ENCODE measurements at places on chromosomes 12 and 14.

DNA sequence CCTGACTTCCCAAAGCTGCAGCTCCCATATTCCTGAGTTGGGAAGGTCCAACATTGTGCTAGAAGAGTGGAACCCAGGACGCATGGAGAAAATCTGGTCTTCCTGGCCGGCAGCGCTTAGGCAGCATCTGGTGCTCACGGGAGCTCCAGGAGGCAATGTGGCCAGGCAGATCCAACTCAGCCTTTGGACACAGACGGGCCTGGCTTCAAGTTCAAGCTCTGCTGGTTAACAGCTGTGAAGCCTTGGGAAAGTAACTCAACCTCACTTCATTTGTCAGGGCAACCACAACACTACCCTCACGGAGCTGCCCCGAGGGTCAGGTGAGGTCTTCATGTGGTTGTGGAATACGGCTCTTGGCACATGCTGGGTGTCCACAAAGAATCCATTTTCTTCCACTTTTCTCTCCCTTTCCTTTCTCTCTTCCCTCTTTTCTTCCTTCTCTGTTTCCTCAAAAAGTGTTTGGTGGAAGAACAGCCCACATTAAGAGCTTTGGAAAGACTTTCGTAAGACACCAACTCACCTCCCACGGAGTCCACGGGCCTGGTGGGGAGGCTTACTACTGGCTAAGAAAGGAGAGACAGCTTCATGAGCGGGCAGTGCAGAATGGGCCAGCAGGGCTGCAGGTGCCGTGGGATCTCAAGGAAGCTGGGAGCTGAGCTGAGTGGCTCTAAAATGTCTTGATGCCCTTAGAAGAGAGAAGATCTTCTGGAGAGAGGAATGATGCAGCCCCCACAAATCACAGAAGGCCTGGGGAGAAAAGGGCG is 2.4 kb upstream of the FAM181A start:
- no peak for DNase-seq

- no peak for DNase-seq
These were observed 473 bp upstream of the TMEM19 start for GRCh38 chr12:71685312-71685906.

DNA sequence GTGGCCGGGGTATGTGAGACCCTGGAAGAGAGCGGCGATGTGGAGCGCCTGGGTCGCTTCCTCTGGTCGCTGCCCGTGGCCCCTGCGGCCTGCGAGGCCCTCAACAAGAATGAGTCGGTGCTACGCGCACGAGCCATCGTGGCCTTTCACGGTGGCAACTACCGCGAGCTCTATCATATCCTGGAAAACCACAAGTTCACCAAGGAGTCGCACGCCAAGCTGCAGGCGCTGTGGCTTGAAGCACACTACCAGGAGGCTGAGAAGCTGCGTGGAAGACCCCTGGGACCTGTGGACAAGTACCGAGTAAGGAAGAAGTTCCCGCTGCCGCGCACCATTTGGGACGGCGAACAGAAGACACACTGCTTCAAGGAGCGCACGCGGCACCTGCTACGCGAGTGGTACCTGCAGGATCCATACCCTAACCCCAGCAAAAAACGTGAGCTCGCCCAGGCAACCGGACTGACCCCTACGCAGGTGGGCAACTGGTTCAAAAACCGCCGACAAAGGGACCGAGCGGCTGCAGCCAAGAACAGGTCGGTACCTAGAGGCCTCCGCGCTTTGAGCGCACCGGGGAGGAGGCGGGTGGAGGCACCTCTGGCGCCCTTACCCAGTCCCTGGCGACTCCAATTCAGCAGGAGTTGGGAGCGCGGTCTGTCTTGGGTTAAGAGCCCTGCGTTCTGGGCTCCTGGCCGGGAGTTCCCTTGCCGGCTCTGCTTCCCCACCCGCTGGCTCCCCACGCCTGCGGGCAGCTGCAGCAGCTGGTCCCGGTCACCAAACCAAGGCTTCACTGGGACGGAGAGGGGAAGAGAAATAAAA is 700 bp downstream of the SIX6 start:
- no peak for DNase-seq

- DNase-seq, result no peak
These were observed 13.8 kb downstream of the STON2 start for GRCh38 chr14:81386290-81386745.

DNA sequence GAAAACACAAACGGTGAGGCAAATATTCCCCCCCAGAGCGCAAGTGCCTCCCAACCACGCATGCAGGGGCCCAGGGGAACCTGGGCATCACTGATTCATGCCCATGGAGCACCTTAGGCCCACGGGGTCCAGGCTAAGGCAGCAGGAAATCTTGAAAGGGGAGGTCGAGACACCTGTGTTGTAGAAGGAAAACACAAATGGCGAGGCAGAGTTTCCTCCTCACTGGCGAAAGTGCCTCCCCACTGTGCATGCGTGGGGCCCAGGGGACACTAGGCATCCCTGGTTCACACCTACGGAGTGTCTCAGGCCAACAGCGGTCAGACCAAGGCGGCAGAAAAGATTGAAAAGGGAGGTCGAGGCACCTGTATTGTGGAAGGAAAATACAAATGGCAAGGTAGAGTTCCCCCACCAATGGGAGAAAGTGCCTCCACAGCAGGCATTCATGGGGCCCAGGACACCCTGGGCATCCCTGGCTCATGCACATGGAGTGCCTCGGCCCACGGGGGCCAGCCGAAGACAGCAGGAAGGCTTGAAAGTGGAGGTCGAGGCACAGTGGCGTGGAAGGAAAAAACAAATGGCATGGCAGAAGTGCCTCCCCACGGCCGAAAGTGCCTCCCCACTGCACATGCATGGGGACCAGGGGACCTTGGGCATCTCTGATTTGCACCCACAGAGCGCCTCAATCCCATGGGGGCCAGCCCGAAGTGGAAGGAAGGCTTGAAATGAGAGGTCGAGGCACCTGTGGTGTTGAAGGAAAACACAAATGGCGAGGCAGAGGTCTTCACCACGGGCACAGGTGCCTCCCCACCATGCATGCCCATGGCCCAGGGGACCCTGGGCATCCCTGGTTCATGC is 368.8 kb downstream of the ALG10 start:
- DNase-seq, result no peak

DNA sequence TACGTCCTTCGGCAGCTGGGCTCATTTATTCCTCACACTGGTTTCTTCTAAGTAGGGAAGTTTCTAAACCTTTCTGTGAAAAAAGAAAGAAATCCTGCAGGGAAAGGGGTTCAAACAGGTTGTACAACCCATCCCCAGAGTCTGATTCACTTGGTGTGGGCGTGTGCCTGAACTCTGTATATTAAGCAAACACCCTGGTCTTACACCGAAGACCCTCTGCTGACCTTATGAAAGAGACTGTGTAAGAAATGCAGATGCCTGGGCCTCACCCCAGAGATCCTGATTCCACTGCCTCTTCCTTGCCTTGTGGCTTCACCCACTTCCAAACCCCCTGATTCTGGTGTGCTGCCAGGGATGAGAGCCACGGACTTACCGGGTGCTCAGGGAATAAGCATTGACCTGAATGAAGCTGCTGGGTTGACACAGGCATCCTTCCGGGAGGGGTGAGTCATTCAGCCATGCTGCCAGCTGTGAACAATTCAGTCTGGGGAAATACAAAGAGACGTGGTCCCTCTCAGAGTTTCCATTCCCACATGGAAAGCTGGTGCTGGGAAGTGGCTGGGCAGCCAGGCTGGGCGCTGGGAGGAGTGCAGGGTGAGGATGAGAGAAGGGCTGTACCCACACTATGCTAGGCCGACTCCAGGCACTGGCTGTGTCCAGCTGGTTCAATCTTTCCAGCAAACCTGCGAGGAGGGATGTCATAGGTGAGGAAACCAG is 26.5 kb upstream of the ACTN1 start:
- DNase-seq, result no peak

DNA sequence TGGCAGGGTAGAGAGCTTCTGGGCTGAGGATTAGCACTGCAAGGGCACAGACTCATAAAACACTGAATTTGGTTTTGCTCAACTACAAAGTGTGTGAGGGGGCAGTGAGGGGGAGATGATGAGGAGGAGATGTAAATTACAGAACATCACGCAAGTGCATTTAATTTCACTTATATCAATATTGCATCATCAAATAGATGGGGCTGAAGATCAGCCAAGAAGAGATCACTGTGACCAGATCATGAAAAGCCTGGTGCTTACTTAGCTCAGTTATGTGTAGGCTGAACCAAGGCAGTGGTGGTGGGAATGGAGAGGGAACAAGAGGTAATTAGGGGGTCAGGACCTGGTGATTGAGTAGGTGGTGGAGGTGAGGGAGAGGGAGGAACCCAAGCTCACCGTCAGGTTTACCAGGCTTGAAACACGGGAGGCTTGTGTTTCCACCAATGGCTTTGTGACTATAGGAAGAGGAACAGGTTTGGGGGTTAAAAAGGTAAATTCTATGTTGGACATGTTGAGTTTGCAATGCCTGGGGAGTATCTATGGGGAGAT is 11.3 kb downstream of the FOS start:
- no peak for DNase-seq

- DNase-seq, result no peak
These were observed 431.0 kb upstream of the TMPO start for GRCh38 chr12:98084391-98084790.

DNA sequence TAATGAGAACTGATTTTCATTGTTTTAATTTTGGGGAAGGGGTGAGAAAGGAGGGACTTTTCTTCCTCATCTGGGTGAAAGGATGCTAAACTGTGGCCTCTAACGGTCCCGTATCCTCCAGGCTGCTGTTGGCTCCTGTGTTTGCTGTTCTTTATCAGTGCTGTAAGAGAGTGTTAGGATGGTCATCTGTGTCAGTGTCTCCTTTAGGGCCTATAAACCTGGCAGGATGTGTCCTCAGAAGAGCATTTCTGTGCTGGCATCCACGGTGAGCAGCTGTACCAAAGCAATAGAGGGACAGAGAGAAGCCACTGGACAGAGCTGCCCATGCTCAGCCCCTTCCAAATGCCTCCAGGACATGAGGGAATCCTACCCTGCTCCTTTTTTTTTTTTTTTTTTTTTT is 253.1 kb downstream of the ZFP36L1 start:
- no peak for DNase-seq

DNA sequence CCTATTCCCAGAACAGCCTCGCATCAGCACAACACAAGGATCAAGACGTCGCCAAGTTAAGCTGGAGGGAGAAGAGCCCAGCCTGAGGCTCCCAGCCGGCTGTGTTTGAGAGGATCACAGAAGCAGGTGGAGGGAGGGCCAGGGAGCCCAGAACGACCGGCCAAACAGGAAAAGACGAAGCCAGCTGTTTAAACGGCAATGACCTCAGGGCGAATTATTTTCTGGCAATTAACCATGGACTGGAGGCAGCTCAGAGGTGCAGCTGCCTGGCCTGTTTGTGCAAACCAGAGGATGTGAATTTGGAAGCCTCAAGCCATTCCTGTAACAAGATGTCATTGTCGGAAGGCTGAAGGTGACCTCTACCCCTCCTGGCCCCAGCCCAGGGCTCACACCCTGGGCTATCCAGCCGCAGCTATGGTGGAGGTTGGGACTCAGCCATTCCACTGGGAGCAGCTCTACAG is 175.8 kb upstream of the PRMT8 start:
- no peak for DNase-seq

GRCh38 chr14:99314623-99315022 is 42.6 kb upstream of the BCL11B start:
- no peak for DNase-seq

GRCh38 chr12:83808591-83808990 is 1104.0 kb downstream of the SLC6A15 start:
- DNase-seq, result no peak

DNA sequence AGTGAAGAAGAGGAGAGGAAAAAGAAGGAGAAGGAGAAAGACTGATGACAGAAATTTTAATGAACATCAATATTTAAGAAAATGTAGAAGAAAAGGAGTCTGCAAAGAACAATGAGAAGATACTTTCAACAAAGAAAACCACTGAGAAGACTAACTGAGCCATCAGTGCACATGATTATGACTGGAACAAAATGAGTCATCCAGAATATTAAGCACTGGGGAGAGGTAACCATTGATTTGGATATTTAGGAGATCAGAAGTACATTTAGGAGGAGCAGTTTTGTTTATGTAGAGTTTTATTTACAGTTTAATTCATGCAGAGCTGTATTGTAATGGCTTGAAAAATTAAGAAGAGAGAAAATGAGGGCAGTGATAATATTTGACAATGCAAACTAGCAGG is 159.1 kb downstream of the C12orf50 start:
- DNase-seq, result no peak

DNA sequence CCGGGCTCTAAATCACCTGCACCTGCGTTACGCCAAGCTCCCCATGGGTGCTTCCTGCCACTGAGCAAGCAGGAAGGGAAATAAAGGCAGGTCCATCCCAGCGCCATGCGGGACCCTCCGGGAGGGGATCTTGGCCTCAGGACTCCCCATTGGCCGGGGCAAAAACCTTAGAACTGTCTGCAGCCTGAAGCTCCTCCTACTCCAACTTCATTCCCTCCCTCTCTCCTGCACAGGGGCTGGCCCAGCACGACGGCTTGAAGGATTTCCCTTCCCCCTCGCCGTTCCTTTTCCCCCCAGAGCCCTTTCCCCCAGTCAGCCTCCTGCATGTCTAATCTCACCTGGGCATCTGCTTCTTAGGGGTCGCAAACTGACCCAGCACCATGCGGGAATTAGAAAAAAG is 137.2 kb upstream of the NCOR2 start:
- DNase-seq, result no peak
